ENCODE measurements at places on chromosomes 13 and 19.

GRCh38 chr13:96652506-96652905 lies 341.8 kb downstream of the OXGR1 start:
- no peak for DNase-seq

GRCh38 chr13:28579322-28579721 lies 79.6 kb upstream of the POMP start:
- DNase-seq: no peak

DNA sequence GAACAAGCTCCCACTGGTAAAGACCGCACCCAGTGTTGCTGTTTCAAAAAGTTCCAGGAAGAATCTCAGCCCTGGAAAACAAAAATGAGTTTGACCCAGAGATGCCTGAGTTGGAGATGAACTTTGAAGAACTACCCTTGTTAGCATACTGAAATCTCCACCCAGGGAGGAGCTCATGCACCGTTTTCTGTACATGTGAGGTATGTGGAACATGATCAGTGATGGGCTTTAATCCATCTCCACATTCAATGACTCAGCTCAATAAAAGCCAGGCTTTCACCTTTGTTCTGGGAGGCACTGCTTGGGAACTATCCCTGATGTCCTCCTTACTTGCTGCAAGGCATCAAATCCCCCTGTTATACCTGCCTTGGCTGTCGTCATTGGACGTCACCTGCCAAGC lies 279.9 kb downstream of the UQCRFS1 start:
- no peak for DNase-seq

DNA sequence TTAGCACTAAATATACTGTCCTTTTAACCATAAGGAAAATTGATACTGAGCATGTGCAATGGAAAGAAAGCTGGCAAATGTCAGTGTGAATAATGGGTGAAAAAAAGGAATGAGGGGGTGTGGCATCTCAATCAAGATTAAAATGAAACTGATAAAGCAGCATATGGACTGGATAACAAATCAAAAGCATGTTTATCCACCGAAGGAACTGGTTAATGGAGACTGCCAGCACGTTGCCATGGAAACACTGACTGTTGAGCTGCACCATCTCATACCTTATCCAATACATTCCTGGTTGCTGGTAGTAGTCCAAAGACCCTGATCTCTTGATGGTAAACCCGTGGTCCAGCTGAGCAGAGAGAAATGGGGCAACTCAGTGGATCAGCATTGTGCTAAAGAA lies 311.4 kb upstream of the MAB21L1 start:
- DNase-seq: no peak

GRCh38 chr13:30154931-30155330 lies 152.4 kb downstream of the KATNAL1 start:
- no peak for DNase-seq

GRCh38 chr13:105465251-105465650 lies 1070.2 kb downstream of the EFNB2 start:
- no peak for DNase-seq

- DNase-seq: no peak
Observed at GRCh38 chr13:79352107-79352506, 53.9 kb downstream of the RBM26 start.

DNA sequence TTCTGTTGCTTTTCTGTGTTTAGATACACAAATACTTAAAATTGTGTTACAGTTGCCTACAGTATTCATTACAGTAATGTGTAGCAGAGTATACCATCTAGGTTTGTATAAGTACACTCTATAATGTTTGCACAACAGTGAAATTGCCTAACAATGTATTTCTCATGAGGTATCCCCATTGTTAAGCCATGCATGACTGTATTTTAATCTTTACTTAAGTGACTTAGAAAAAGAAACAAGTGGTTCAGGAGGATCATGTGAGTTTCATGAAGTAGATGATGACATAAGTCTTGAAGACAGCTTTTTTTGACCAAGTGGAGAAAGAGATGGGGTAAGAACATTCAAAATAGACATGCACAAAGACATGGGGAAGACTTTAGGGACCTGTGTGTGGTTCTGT lies 8.4 kb upstream of the KCTD4 start:
- no peak for DNase-seq
